DMS79 treated with DMSO at 0.1 percent for 48 hours (cell line): ENCODE measurements at places on chromosomes 3 and 15.

DNA sequence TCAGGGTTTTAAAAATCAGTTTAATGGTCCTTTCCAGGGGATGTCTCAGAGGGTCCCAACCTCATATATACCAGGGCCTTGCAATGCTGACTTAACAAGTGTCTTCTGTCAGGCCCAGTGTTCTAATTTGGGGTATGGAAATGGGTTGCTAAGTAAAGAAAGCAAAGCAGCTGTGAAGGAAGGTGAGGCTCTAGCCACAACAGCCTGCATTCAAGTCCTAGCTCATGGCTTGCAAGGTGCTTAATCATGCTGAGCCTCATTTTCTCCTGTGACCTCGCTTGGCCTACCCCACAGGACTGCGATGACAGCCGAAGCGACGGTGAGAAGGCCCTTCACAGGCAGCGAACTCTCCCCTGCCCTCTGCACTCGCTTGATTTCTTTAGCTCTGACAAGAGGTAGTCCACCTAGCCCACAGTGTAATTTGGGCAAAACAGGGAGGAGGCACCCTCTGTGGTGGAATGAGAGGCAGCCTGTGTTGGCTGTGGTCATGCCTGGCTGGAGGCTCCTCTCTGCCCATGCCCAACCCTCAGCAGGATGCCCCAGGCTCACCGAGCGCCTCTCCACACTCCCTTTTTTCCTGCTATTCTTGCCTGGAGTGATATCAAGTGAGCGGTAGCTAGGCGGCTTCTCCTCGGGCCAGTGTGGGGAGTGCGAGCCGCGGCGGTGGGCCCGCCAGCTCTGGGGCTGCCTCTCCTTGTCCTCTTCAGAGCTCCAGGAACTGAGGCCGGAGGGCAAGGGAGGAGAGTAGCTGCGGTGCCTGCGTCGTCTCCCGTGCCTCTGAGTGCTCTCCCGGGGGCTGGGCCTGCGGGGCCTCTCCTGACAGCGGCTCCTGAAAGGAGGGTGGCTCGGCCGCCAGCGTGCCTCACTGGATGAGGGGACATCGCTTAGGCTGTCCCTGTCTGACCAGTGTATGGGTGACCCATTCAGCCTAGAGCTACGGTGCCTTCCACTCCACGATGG is 29.2 kb downstream of the ILDR1 start:
- no peak for DNase-seq

DNA sequence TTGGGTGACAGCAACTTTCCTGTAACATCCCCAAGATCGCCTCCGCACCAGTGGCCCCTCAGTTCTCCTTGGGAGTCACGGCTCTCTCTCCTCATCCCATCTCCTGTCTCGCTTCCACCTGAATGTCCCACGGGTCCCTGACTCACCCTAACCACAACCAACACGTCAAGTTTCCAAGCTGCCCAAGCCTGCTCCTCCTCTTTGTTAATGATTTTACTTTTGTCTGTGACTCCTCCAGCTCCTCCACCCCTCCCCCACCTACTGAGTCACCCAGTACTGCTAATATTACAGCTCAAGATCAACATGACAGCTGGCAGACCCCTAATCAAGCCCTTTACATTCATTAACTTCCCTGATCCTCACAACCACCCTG is 39.3 kb downstream of the BDH1 start:
- DNase-seq: no peak

- no peak for DNase-seq
These were observed 16.7 kb downstream of the SMAD3 start for GRCh38 chr15:67082007-67082536.

DNA sequence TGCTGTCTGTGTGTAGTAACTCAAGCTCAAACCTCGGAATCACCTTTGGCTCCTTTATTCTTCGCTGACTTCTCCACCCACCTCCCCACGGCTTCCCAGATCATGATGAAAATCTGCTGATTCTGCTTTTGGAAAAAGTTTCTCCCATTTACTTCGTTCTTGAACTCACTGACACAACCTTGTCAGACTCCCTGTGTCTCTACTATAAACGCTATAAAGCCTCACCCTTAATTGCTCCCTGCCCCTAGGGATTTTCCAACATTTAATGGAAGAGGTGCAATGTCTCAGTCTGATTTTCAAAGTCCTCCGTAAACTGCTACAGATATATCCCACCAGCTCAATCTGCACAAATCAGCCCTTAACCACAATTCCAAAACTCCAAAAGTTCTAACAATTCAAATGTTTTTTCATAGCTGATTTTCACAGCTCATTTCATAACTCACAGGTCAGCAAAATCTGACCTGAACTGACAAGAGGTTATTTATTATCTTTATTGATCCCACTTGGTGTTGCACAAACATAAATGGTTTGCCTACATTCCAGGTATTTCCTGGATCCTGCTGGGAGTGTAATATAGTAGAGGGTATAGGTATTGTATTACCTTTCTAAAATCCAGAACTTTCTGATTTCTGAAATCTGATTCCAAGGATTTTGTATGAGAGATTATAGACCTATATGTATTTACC is 129.4 kb downstream of the PLD1 start:
- no peak for DNase-seq

DNA sequence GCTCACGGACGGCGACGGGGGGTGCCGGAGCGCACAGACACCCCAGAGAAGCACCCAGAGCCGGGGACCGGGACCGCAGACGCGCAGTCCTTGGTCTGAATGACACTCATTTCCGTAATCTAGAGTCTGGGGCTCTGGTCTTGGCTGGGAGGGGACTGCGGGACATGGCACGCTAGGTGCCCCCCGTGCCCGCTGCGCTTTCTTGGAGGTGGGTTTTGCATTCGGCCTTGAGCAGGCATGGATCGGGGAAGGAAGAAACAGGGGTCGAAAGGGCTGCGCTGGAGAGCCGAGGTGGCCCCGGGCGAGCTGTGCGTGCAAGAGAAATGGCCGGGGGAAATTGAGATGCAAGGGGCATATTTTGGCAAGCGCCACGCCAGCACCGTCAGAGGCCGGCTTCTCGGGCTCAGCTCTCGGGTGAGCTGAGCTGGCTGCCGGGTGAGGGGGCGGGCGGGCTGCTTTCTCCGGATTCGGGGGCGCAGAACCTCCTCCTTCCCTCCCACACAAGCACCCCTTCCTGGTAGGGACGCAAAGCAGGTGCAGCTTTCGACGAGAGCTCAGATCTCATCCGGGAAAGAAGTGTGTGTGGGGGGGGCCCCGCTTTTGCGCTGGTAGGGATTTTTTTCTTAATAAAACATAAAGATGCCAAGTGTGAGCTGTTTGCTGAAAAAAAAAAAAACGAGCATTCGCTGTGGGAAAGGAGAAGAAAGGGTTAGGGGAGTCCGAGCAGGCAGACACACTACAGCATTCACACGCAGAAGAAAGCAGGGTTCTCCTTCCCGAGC is 963 bp upstream of the NTRK3 start:
- DNase-seq: no peak

GRCh38 chr15:70869346-70869745 is 15.4 kb upstream of the LARP6 start:
- no peak for DNase-seq

- peak; percentile 67 for DNase-seq
These were observed 25.0 kb upstream of the BCL6 start for GRCh38 chr3:187770224-187770623.

DNA sequence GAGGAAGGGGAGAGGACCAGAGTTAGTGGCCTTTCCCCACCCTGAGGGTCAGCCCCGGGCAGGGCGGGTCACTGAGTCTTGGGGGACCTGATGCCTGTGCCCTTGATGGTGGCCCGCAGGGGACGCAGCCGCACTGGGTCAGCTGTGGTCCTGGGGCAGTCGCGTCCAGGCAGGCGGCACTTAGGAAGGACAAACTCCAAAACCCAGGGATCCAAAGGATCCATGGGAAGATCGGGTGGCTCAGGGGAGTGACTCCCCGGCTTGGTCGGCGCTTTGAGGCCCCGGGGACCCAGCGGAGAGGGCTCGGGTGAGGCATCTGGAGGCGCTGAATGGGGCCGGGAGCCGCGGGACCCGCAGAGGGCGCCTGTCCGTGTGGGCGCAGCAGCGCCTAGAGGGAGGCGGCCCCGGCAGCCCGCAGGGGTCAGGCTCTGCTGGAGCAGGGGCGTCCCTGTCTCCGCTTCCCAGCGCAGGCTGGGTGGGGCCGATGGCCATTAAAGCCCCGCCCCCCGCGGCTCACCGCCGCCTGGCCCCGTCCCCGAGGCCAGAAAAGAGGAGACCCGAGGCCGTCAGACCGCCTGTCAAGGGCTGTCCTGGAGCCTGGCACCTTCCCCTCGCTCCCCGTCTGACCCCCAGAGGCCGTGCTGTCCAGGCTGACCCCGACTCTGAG is 17.5 kb downstream of the CIDEC start:
- no peak for DNase-seq

GRCh38 chr15:41564286-41564959 is 5.4 kb downstream of the TYRO3 start:
- DNase-seq: no peak
